Body of pancreas (tissue), 4 donors: ENCODE measurements at places on chromosomes 3 and 15. TPM values are rescaled to one million over a fixed set of nuclear protein-coding genes. Genes with fewer than 3 reads are reported as not detected.

DNA sequence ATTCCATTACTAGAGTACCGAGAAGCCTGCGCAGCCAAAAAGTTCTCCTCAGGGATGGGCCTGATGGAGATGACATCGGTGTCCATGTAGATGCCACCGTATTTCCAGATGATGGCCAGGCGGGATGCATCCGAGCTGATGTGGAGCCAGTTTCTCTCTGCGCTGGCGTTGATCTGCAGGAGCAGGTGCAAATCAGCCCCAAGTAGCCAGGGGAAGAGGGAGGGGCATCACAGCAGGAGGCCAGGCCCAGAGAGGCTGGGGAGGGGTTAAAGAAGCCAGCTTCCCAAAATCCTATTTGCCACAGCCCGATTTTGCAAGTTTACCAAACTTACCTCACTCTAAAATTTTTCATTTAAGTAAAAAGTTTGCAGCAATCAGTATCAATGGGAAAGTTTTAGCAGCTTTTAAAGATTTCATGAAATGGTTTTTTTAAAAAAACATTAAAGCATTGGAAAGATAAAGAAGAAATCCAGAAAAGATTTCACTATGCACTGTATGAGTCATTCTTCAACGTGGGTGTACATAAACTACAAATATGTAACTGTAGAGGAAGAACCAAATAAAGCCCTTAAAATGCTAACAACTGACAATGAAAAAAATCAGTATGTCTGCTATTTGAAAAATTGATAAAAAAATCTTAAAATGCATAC is 7.4 kb downstream of the A4GNT start:
- no peak for DNase-seq

Gene CYP19A1
- not detected for total RNA-seq

- DNase-seq, result no peak
Measured at GRCh38 chr15:57019496-57020160, 101.2 kb downstream of the TCF12 start.

Gene TRPM1
- total RNA-seq, result not detected

Gene ZDHHC19
- not detected for total RNA-seq

- DNase-seq, result no peak
Measured at GRCh38 chr3:133477487-133477886, 77.6 kb downstream of the BFSP2 start.

- no peak for DNase-seq
Measured at GRCh38 chr15:99823346-99823745, 90.1 kb upstream of the LYSMD4 start.

- no peak for DNase-seq
Measured at GRCh38 chr3:189353318-189353965, 181.7 kb downstream of the TPRG1 start.

Gene DUOXA2
- total RNA-seq, result not detected

Gene KIF15
- not detected for total RNA-seq

Gene GOLGA6B
- total RNA-seq, result not detected
